Neuronal stem cell (in vitro differentiated cells): ENCODE measurements at places on chromosomes 5 and 9.
A peak's percentile ranks its signal among the peaks of the same experiment; 100 is the strongest.

DNA sequence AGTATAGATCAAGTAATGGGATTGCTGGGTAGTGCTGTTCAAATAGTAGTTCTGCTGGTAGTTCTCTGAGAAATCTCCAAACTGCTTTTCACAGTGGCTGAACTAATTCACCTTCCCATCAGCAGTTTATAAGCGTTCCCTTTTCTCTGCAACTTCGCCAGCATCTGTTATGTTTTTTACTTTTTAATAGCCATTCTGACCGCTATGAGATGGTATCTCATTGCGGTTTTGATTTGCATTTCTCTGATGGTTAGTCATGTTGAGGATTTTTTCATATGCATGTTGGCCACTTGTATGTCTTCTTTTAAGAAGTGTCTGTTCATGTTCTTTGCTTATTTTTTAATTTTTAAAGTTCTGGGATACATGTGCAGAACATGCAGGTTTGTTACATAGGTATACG is 279.2 kb upstream of the NREP start:
- DNase-seq = no peak

GRCh38 chr9:115444959-115445358 is 327.0 kb upstream of the TNC start:
- no peak for DNase-seq

GRCh38 chr5:100623719-100624118 is 88.5 kb downstream of the FAM174A start:
- DNase-seq = no peak

GRCh38 chr5:175021841-175022625 is 297.7 kb downstream of the MSX2 start:
- DNase-seq = no peak

- no peak for DNase-seq
Observed at GRCh38 chr9:134880484-134881312, at the start of gene FCN2. Gene FCN2 (plus strand): TSS chr9:134880810. CDS start chr9:134880822, 12 bp downstream.

GRCh38 chr5:133331941-133332340 is 280.1 kb downstream of the HSPA4 start:
- no peak for DNase-seq

DNA sequence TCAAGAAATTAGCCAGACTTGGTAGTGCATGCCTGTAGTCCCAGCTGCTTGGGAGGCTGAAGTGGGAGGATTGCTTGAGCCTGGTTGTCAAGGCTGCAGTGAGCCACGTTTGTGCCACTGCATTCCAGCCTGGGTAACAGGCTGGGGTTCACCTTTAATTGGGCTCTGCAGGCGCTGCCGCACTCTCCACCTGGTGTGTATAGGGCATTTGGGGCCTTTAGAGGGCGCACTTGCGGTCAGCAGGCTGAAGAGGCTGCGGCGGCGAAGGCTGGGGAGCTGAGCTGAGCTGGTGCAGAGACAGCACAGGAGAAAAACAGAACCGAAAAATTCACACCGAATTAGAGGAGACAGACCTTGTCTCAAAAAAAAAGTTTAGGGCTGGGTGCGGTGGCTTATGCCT is 31.2 kb downstream of the CDK7 start:
- peak; percentile 51 for DNase-seq

DNA sequence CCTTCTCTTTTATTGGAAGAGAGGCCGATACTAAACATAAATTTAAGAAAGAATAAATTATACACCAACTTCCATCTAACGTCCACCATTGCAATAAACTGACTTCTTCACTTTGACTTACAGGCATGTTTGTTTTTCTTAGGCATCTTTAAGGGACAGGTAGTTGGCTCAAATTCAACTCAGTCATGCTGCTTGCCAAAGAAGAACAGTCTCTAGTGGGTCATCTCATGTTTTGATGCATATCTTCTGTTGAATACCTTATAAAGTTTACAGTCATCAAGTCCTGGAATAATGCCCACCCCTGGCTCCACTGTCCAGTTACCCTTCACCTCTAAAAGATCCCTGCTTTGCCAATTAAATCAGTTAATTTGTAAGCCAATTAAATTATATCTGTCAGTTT is 328.2 kb upstream of the GRAMD2B start:
- no peak for DNase-seq

DNA sequence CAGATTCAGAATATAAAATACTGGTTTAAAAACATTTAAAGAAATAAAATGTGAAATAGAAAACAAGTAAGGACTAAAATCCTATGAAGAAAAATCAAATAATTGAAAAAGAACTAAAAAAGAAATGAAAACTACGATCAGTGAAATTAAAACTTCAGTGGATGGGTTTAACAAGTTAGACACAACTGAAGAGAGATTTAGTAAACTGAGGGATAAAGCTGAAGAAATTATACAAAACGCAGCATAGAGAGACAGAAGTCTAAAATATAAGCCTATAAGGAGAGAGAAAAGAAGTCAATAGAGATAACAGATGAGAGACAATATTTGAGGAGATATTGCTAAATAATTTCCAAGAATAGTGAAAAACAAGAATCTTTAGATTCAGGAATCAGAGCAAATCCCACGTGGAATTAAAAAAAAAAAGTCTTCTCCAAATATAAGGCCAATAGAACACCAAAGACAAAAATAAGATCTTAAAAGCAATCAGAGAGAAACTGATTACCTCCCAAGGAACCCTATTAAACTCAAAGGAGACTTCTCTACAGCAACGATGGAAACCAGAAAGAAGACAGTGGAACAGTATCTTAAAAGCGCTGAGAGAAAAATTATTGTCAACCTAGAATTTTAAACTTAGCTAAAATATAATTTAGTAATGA is 59.6 kb upstream of the ABL1 start:
- no peak for DNase-seq

DNA sequence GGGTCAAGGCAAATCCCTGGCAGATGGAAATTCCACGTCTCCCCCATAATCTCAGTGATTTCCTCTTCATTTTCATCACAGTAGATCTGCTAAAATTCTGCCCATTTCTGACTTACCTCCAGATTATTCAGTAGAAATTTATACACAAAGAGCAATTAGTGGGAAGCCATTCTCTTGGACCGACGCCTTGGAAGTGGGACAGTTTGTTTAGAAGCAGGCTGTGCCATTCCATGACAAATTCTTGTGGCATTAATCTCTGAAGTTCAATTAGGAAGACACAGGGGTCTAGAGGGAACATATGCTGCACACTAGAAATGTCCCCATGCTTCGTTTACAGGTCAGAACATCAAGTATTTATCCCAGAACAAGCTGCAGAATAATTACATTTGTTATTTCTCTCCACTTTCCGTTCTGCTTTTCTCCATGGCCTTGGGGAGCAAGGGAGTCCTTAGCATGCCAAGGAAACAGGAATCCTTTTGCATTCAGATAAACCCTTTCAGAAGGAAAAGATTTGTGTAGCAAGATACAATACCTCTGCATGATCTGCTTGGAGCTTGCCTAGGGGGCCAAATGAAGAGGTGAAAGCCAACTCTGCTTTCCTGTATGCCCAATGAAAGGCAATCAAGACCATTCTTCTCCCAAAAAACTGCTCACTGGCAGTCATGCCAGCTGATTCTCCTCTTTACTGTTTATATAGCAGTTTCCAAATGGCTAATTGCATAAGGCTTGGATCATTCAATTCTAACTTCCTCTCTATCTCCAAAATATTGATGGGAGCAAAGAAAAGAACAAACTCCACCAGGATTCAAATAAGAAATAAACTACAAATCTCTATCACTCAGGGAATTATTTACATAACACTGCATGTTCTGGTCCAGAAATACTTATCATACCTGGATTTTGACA is 2.5 kb upstream of the PRKACG start:
- DNase-seq = no peak

- DNase-seq = no peak
Observed at GRCh38 chr5:143662020-143662419, 149.9 kb upstream of the HMHB1 start.

- no peak for DNase-seq
Observed at GRCh38 chr5:61637566-61637965, 305.5 kb downstream of the ZSWIM6 start.

GRCh38 chr5:2143088-2143487 is 260.4 kb upstream of the IRX4 start:
- no peak for DNase-seq

GRCh38 chr9:133342069-133342406 is 5.9 kb downstream of the MED22 start:
- DNase-seq = no peak

DNA sequence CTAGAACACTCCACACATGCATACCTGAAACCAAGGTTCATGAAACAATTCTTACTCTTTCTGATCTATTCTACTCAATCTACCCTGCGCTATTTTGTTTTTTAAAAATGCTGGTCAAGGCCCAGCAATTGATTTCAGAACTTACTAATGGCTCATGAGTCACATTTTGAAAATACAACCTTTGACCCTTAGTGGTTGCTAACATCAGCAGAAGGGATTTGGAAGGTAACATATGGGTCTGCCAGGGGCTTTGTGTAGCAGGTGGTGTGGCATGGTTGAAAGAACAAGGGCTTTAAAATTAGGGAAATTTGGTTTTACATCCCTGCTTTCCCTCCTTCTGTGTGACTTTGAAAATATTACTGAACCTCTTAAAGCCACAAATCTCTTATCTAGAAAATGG is 101.4 kb downstream of the ATG10 start:
- DNase-seq = no peak

- DNase-seq = no peak
Observed at GRCh38 chr9:6415266-6415665, 2.3 kb downstream of the UHRF2 start.

GRCh38 chr9:95772320-95773052 is 103.0 kb upstream of the ERCC6L2 start:
- peak; percentile 53 for DNase-seq

DNA sequence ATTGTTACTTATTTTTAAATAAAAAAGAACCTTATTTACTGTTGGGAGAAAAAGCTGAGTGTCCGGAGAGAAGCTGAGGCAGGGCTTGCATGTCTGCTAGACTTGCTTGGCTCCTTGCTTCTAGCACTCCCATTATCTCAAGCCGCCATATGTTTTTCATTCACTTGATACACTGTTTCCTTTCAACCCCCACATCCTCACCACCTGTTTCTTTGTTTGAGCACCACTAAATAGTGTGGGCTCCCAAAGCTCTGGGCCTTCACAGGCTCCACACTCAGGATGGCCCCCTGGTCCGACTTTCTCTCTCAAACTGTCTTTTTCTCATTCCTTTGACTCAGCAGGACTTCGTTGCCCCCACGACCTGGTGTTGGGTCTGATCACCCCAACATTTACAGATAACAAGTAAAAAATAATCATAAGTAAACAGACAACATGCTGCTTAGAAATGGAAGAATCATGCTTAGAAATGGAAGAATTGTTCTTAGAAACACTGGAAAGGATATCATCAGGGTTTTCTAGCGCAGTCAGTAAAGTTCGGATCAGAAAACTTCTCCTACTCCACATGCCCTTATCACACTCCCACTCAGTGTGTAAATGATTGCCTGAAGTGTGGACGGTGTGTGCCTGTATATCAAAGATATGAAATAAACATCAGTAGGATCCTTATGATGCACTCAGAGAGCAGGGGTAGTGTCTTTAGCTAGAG is 58.5 kb downstream of the APTX start:
- no peak for DNase-seq

DNA sequence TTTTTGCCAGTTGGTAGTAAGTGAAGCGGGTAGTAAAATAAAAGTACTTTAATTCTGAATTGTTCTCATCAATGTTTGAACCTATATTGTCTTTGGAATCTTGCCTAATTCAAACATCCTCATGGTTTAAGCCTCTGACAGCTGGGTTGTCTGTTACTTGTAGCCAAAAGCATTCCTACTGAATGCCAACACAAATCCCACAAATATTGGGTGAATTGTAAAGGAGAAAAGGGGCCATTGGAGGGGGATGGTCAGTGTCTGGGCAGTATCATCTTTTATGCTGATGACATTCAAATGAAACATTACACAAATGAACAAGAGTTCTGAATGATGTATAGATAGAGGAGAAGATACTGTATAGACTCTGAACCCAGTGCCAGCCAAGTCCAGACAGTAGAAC is 309.5 kb downstream of the OSTF1 start:
- no peak for DNase-seq

DNA sequence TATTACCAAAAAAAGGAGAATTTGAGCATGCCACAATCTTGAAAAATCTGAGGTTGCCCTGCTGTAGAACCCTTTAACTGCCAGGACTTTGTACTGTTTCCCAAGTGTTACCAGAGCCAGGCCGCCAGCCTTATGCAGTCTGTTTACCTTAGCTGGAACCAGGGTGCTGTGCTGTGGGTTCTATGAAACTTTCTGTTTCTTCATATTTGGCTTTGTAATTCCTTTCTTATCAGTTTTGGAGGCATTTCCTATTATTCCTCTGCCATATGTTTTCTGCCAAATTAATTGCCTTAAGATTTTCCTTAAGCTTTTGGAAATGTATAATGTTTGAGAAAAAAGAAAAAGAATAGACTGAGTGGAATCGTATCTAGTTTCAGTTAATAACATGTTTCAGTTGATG is 2.1 kb downstream of the S1PR3 start:
- DNase-seq = no peak

DNA sequence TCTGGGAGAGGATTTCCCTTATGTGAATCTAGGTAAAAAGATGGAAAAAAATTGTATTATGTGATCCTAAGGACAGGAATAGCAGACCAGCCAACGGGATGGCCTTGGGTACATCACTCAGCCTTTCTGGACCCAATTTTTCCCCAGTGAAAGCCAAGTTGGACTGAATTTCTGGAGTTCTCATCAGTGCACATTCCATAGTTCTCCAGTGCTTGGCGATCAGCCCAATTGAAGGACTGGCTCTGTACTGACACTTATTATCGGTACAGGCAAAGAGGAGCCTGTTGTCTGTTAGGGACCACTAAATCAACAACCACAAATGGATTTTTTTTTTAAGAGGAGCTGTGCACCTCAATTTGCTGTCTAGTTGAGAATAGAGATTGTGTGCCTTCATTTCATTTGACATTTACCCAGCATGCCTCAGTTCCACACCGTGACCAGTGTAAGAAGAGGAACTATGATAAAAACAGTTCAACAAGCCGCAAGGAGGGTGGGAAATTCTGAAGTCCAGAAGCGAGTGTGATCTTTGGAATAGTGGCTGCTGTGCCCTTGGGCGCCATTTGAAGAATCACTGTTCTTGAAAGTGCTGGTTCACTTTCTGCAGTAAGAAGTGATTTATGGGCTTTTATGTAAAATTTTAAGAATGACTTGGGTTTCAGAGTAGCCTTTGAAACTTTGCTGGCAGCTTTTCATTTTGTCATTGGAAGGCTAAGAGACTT is 8.0 kb downstream of the ARL10 start:
- no peak for DNase-seq

- no peak for DNase-seq
Observed at GRCh38 chr5:10623305-10623910, 59.5 kb downstream of the ANKRD33B start.

GRCh38 chr9:123749580-123750202 is 180.2 kb downstream of the DENND1A start:
- DNase-seq = no peak

- no peak for DNase-seq
Observed at GRCh38 chr5:111667128-111667736, 89.8 kb downstream of the NREP start.
